Panc1 (cell line): ENCODE measurements at places on chromosomes 3 and 15.

GRCh38 chr15:48253172-48253571 lies 47.1 kb downstream of the SLC12A1 start:
- no peak for DNase-seq

GRCh38 chr3:55716611-55717225 lies 229.6 kb upstream of the WNT5A start:
- no peak for DNase-seq

DNA sequence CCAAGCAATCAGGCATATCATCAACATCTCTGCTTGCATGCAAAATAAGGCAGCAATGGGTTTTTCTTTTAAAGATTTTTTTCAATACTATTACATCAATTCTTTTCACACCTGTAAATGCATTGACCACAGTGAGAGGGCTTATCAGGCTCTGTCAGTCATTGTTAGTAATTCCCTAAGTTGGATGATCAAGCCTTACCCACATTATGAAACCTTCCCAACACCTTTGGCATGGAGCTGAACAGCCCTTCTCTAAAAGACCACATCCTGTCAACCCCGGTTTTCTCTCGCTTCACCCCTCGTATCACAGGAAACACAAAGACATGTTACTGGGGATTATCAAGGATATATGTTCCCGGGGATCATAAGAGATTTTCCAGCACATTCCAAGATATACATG lies 135.2 kb upstream of the SLC24A5 start:
- DNase-seq: no peak

DNA sequence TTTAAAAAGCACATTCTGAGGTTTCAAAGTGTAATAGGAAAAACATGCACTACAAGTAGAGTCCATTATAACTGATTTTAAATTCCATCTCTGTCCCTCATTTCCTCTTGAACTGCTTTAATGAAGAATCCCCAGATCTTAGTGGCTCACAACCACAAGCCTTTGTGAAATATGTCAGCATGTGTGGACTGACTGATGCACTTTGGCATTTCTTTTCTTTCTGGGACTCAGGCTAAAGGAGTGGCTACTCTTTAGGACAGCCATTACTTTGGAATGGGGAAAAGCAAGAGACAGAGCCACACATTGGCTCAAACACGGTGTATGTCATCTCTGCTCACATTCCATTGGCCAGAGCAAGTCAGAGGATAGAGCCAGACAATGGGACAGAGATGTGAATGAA lies 139.6 kb downstream of the GRM7 start:
- no peak for DNase-seq

GRCh38 chr15:80595396-80595795 lies 99.7 kb upstream of the ABHD17C start:
- DNase-seq: no peak

DNA sequence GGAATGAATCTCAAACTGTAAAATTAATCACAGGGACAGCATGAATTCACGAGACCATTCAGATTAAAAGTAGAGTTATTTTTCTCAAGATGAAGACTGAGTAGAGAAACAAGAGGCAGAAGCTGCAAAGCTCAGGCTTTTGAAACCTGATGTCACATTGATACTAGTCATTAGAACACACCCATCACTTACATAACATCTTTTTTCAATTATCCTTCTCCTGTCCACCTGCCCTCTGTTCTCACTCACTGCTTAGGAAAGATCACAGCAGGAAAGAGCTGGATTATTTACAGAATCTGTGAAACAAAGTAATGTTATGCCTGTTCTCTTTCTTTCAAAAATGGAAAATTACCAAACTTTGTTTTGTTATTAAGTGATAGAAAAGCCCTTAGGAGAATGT lies 72.0 kb upstream of the CDAN1 start:
- DNase-seq: no peak

DNA sequence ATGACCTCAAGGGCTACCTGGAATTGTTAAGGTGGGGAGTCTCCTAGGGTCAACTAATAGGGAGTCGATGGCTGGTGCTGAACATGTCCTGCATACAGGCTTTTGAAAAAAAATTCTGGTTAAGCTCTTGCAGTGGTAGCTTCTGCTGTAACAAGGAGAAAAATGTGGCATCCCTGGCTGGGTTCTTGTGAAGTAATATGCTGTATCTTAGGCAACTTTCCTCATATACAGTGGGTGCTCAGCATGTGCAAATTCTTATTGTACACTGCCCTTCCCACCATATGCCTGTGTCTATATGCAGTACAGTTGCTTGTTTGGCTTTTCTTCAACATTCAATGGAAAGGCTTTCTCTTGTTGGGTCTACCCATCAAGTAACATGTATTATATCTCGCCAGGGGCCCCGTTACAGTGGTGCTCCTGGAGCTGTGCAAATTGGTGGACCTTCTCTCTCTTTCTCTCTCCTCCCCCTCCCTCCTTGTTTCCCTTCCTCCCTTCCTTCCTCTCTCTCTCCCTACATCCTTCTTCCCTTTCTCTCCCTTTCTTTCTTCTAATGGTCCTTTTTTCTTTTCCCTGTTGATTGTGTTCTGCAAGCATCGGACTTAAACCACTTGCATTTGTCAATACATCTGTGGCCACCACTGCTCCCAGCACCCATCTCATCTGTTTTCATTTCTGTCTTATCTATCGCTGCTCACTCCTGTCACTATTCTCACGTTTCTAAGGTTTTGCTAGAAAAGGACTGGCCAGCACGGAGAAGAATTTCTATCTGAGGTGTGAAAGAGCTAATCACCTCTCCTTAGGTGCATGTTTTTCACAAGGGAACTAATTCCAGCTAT lies 35.2 kb downstream of the TGFBR2 start:
- DNase-seq: no peak

GRCh38 chr15:52350423-52350822 lies 54.8 kb upstream of the MYO5C start:
- DNase-seq: no peak

- DNase-seq: peak; percentile 69
These were observed 18.3 kb upstream of the ATP8B4 start for GRCh38 chr15:50137330-50137761.

- DNase-seq: peak; percentile 53
These were observed 35.6 kb upstream of the PYDC2 start for GRCh38 chr3:191425322-191425734.

GRCh38 chr3:58013973-58014649 lies 5.9 kb downstream of the FLNB start:
- DNase-seq: no peak

DNA sequence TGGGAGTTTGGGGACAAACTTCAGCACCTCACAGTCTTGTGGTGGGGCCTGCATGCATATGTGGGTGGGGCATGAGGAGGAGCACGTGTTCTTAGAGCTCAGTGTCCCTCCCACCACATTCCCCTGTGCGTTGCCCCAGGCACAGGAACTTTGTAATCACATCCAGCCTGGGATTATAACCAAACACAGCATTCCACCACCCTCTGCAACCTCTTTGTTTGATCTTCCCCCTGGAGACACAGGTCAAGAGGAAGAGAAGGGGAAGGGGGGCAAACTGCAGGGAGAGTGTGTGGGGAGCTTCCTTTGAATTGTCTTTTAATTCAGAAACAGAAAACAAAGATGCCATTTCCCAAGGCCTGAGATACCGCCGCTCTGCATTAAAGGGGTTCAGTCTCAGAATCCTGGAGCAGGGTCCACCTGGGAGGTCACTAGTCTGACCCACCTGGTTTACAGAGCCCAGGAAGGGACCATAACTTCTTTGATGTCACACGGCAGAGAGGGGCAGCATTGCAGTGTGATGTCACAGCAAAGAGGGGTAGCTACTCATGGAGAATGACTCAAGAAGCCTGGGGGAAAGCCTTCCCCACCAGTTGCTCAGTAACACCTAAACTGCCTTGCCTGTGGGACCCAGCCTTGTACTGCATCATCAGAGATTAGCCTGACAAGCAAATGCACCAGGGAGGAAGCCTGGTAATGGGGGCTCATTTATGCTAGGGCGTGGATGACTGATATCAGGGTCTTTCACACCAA lies 106.3 kb upstream of the RNU6-1 start:
- no peak for DNase-seq

- DNase-seq: no peak
These were observed 413.9 kb downstream of the RBMS3 start for GRCh38 chr3:29694783-29695182.

GRCh38 chr3:184498986-184499606 lies 62.5 kb upstream of the EPHB3 start:
- no peak for DNase-seq

DNA sequence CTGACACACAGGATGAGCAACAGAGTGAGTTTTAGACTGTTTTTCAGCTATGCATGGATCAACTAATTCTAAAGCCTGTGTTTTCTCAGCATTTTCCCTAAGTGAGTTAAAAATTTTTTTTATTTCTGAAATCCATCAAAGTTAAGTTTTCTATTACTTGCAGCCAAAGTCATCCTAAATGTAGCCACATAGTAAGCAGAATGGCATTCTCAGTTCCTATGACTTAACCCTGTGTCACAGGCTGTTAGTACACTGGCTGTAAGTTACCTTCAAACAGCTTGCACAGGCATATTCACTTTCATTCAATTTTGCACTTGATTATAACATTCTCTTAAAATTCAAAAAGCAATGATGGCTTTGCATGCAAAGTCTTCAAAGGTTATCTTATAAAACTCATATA lies 368.2 kb downstream of the OCA2 start:
- no peak for DNase-seq

GRCh38 chr15:80885016-80885579 lies 104.5 kb downstream of the MESD start:
- no peak for DNase-seq

- no peak for DNase-seq
These were observed 1.3 kb upstream of the ABCF3 start for GRCh38 chr3:184184546-184185230.

- no peak for DNase-seq
These were observed 27.0 kb upstream of the SSR3 start for GRCh38 chr3:156581954-156582353.

DNA sequence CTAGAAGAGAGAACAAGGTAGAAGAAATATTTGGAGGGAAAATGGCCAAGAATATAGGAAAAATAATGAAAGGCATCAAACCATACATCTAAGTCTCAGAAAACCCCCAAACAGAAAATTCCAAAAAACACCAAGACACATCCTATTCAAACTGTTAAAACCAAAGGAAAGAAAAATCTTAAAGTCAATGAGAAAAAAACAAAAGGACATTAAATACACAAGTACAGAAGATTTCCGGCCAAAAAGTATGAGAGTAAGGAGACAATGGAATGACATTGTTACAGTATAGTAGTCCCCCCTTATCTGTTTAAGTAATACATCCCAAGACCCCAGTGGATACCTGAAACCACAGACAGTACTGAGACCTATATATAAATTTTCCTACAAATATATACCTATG lies 18.8 kb downstream of the CLASP2 start:
- DNase-seq: no peak

DNA sequence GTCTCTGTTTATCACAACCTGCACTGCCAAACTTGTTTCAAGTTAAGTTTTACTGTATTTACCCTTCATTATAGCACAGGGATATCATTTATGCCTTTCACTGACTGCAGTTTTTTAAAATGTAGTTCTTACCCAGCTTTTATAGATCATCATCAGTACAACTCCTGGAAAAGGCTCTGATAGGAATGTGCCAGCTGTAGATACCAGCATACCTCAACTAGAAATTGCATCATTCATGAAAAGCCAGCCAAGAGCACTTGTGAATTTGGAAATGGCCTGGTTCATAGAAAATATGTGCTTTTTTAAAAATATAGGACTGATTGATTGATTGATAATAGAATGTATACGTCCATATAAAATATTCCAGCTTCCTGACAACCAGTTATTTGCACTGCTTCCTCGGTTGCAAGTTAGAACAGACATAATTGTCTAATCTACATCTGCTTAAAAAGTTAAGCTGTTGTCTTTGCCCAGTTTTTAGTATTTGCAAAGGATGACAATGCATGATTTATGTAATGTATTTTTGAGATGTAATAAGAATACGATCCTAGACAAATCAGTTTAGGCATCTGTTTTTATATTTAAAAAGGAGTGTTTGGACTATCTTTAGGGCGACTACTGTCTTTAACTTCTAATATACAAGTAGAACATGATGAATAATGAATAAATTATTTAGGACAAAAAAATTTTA lies 58.5 kb downstream of the DCUN1D1 start:
- DNase-seq: no peak

DNA sequence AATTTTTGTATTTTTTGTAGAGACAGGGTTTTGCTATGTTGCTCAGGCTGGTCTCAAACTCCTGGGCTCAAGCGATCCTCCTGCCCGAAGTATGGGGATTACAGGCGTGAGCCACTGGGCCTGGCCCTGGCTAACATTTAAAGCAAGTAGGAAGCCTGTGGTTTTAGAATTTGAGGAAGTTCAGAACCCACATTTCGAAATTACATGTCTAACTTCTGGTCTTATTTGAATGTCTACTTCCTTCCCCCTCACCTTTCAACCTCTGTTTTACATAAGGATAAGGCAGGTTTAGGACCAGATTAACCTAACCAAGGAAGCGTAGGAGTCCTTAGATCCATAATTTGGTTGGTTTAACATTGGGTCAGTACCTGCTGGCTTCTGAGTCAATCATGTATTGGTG lies 120.5 kb upstream of the PROK2 start:
- DNase-seq: no peak

DNA sequence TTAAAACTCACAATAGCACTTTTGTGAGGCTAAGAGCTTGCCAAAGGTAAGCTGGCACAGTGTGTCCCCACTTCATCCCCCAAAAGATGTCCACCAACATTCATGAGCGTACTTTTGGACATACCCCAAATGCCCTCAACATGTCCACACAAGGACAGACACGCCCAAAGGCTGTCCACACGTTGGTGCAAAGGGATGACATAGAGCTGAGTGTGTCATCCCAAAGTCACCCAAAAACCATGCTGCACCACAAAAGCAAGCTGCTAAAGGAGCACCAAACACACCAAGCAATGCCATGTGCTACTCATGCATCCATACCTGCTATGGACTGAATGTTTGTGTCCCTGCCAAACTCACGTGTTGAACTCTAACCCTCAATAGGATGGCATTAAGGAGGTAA lies 57.9 kb downstream of the KLF13 start:
- no peak for DNase-seq

GRCh38 chr3:122364490-122364889 lies 18.5 kb downstream of the MIX23 start:
- DNase-seq: no peak

DNA sequence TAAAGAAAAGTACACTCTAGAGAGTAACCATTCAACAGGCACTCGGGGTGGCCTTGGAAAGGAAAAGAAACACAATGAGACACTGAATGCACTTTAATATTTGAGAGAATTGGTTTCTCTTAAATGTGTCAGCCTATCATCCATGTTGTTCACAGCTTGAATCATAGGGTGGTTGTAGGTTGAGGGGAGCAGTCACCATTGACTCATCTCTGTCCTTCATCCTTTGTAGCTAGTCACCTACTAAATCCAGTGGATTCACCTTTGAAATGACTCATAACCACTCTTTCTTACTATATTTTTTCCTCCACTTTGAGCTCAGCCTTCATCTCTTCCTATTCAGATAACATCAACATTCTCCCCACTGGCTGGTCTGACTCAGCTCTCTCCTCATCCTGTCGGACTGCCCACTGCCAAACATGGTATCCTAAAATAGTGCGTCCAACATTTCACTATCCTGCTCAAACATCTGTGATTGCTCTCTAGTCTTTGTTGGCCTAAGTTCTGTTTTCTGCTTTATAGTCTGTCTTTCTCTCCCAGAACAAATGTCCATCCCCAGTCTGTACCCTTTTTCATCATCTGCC lies 182.7 kb upstream of the GADL1 start:
- DNase-seq: peak; percentile 15

GRCh38 chr3:159732172-159733111 lies 256.2 kb upstream of the IL12A start:
- no peak for DNase-seq

GRCh38 chr15:77871852-77872371 lies 205.6 kb downstream of the TBC1D2B start:
- no peak for DNase-seq
